ENCODE measurements at places on chromosomes 3 and 15.

- DNase-seq = no peak
Observed at GRCh38 chr3:177279118-177279815, 82.0 kb upstream of the TBL1XR1 start.

- DNase-seq = no peak
Observed at GRCh38 chr3:139292711-139293664, 50.8 kb upstream of the MRPS22 start.

- no peak for DNase-seq
Observed at GRCh38 chr3:177145381-177145780, 51.9 kb downstream of the TBL1XR1 start.

- DNase-seq = peak; percentile 44
Observed at GRCh38 chr3:6220447-6220846, 640.5 kb upstream of the GRM7 start.

DNA sequence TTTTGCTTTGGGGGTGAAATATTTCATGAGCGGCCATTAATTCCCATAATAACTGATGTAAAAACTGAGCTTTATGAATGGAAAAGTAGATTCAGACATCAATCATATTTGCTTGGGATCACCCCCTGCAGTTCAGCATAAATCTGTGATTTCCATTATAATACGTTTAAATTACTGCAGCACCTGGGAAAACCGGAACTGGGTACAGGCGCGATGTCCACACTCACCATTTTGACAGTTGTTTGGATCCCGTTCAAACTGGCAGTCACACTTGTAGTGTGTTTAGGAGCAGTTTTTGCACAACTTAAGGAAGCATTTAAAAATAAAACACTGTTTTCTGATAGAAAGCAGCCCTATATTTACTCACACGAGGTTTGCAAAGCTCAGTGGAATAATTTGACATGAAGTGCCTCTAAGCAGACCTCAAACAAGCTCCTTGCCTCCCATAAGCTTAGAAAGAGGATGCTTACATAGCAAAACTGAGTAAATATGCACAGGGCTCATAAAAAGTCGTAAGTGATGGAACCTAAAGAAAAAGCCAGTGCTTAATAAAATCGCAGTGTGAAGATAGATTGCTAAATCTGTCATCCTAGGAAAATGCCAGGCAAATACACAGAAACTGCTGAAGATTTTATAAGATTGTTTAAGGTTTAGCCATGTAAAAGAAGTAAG is 377.6 kb downstream of the PTPRG start:
- DNase-seq = no peak

DNA sequence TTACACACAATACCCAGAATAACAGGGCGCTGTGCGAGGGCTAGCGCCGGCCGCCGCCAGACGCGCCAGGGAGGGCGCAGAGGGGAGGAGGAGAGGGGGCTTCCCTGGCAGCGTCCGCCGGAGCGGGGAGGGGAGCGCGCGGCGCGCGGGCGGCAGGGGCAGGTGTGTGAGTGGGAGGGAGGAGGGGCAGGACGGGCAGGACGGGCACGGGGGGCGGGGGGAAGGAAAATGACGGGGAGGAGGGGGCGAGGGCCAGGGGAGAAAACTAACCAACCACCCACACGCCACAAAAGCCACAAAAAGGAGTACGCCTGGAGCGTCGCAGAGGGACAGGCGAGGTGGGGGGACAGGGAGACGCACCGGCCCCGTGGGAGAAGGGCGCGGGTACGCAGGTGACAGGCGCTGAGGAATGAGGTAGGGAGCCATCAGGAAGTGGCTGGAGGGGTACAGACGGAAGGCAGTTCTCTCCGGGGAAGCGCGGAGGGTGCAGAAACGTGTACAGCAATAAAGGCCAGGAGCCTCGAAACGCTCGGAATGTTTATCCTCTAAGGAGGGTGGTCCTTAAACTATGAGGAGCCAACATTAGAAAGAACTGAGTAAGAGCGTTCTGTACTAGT is 610 bp upstream of the SATB1 start:
- DNase-seq = peak; percentile 81

DNA sequence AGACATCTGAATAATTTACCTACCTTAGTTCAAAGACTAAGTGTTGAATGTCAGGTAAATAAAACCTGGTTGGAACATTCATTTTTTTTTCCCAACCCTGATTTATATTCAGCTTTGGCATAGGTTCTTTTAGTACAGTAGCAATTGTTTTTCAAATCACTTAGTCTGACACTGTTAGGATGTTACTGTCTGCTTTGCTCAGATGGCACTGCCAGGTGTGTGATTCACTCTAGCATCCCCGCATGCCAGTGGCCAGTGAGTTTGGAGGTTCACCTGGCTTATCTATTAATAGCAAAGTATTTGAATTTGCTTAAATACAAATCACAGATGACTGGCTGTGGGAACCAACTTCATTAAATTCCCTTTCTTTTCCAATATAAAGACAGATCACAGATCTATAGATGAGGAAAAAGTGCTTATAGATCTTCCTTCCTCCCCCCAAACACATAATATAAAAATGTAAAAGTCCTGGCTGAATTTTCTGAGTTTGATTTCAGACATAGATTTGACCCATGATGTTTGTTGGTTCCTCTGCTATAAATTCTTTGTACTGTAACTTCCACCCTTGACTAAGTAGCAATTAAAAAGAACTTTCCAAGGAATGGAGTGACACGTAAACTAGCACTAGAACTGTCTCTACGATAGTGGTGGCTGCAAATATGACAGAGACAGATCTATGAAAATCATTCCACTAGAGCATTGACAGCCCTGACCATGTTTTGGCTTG is 3.9 kb downstream of the THBS1 start:
- no peak for DNase-seq

- DNase-seq = no peak
Observed at GRCh38 chr15:73388256-73388781, 19.6 kb upstream of the HCN4 start.

- no peak for DNase-seq
Observed at GRCh38 chr3:52313774-52314188, 2.3 kb upstream of the DNAH1 start.

GRCh38 chr3:159200176-159200575 is 398.3 kb downstream of the MFSD1 start:
- no peak for DNase-seq

GRCh38 chr3:172562871-172563865 is 39.9 kb upstream of the TNFSF10 start:
- DNase-seq = peak; percentile 59

- DNase-seq = no peak
Observed at GRCh38 chr15:59678620-59679019, 10.5 kb downstream of the BNIP2 start.

GRCh38 chr3:40321818-40322217 is 12.3 kb downstream of the EIF1B start:
- DNase-seq = no peak

DNA sequence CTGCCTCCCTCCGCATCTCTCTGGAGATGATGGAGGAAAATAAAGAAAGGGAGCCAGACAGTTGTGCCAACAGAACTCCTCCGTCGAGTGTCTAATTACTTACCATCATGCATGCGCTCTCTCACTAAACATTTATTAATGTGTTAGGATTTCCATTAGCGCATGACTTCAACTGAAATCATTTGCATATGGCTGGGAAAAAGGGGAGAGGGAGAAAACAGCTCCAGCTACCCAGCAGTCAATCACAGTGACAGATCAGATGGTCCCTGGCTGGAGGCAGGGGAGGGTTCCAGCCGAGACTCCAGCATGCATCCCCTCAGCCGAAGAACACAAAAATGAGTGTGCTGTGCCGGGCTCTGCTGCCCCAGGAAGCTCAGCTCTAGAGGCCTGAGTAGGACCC is 6.8 kb upstream of the RHO start:
- no peak for DNase-seq

- DNase-seq = peak; percentile 84
Observed at GRCh38 chr3:183381179-183381578, 47.2 kb downstream of the MCF2L2 start.

- no peak for DNase-seq
Observed at GRCh38 chr15:100002086-100002620, 268.9 kb upstream of the LYSMD4 start.

- peak; percentile 89 for DNase-seq
Observed at GRCh38 chr3:143307613-143308183, 188.1 kb downstream of the CHST2 start.

GRCh38 chr3:20141851-20142250 is 44.2 kb downstream of the SGO1 start:
- DNase-seq = no peak

DNA sequence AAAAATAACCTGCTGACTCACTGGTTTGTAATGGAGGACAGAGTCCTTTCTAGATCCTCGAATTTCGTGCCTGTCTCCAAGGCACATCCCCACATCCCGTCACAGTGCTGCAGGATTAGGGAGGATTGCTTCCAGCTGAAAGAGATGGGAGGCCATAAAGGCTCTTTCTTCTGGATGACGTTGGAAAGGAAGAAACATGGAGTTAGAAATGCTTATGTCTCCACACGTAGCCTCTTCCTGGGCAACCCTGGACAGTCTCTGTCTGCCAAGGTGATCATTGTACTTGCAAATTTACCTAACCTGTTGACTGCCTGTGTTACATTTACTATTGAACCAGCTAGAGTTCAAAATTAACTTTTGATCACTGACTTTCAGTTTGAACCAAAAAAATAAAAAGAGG is 27.6 kb upstream of the VILL start:
- no peak for DNase-seq

DNA sequence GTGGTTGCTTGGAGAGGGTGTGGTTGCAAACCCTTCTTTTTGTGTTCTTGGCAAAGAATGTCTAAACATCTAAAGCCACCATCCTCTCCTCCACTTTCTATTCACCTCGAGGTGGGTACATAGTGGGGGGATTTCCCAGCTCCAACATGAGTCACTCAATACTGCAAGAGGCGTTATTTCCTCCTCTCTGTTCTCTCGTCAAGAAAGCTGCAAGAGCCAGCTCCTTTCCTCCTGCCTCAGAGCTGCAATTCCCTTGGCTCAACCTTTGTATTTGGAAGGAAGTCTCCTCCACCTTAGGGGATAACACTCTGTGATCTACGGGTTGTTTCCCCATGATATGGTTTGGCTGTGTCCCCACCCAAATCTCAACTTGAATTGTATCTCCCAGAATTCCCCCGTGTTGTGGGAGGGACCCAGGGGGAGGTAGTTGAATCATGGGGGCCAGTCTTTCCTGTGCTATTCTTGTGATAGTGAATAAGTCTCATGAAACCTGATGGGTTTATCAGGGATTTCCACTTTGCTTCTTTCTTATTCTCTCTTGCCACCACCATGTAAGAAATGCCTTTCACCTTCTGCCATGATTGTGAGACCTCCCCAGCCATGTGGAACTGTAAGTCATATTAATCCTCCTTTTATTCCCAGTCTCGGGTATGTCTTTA is 138.4 kb downstream of the PLCL2 start:
- DNase-seq = no peak

DNA sequence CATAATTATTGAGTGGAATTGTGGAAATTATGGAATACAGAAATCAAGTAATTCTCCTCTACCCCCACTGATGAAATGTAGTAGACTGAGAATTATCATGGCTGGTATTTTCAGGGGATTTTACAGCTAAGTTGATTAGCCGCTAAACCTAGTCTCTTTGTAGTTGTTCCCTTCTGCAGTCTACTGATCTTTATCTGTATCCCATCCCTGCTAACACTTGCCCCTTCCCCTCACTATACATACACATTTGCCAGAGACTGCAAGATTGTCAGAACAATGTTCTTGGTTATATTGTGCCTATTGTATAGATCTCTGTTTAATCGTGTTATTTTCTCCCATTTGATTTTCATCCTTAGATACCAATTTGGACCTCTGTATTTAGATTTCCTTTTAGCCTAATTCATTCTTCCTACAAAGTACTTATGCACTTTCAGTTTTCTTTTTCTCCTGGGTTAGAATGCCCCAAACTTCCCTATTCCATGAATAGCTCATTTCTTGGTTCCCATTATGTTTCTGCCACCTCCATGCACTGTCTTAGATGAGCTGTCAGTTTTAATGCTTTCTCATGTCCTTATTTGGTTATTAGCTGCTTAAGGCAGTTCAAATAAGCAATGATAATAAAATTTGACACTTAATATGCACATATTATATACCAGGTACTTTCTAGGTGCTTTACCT is 86.9 kb downstream of the CDIN1 start:
- no peak for DNase-seq

DNA sequence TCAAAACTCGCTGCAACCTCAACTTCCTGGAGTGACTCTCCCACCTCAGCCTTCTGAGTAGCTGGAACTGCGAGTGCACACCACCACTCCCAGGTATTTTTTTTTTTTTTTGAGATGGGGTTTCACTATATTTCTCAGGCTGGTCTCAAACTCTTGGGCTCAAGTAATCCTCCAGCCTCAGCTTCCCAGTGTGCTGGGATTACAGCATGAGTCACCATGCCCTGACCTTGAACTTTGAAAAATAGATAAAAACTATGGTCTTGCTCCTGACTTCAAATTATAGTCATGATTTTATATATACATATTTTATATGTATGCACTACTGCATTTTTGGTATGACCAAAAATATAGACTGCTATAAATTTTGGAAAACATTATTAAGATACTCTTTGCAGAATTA is 6.9 kb upstream of the PLSCR5 start:
- no peak for DNase-seq

- no peak for DNase-seq
Observed at GRCh38 chr15:57769266-57769665, 62.8 kb downstream of the POLR2M start.

DNA sequence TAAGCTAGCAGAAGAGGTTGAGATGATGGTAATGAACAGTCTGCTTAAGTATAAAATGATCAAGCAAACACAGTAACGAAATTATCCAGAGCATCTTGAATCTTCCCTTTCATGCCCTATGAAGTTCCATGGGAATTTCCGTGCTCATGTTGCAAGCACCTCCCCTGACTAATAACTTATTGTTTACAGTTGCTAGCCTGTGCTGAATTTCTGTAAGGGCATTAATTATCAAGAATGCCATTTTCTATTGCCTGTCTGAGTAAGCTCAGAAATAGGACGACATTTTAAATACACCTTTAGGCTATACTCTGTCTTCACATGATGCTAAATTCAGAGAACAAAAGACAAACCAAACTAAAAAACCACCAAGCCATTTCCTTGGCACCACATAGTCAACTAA is 257.5 kb upstream of the LRTM1 start:
- DNase-seq = no peak

- peak; percentile 88 for DNase-seq
Observed at GRCh38 chr15:41513506-41514227, at the start of gene LTK. LTK (minus strand) TSS chr15:41513827; CDS start chr15:41513709, 118 bp downstream.

DNA sequence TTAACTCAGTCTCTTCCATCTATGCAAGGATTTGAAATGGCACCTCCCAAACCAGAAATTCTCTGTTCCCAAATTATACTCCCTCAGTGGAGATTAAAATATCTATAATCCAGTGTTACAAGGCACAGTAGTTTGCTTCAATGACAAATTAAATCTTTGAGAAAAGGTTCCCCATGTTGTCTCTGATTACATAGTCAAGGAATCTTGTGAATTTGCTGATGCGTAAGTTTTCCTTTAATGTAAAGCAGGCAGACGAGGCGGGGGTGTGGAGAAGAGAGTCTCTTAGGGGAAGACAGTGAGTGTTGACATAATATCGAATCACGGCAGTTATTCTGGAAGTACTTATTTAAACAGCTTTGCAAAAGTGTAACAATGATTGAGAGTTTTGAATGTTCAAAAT is 236.4 kb upstream of the RARB start:
- DNase-seq = no peak

All from hematopoietic multipotent progenitor cell treated with erythropoietin and hydrocortisone succinate and interleukin-3 and kit ligand, for 4 days (in vitro differentiated cells).